HT-29 (cell line): ENCODE measurements at places on chromosomes 4 and X.

DNA sequence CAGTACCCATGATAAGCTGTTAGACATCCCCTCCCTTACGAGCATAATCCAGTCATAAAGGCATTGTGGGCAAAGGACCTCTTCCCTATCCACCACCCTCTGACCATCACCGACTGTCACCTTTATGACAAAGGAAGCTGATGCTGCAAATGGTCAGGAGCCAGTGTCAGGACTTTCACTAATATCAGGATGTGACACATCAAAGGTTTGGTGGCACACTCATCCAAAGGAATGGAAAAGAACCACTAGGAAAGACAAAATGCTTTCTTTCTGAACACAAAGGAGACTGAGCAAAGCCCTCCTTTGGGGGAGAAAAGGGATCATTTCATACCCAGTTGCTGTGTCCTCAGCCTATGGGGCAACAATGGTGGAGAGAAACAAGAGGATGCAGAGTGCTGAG is 66.9 kb upstream of the PROM1 start:
- no peak for DNase-seq

DNA sequence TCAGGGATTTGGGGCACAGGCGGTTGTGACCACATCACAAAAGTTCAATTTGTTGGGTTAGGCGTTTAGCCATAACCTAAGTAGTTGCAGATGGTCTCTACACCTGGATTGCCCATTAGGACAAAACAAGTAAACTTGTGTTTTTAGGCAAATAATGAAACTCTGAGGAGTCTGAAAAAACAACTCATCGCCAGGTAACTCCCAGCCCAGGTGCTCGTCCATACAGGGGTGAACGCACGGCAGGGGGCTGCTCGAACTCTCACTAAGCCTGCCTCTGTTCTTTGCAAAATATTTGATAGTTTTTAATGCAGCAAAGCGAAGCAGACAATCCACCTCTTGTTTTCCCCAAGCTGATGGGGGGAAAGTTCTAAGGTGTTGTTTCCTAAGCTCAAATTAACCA is 559 bp upstream of the RHOH start:
- DNase-seq, result no peak

- DNase-seq, result no peak
These were observed 8.4 kb downstream of the MSL3 start for GRCh38 chrX:11766487-11766886.

GRCh38 chrX:107566604-107567262 is 61.6 kb upstream of the PRPS1 start:
- DNase-seq, result no peak

DNA sequence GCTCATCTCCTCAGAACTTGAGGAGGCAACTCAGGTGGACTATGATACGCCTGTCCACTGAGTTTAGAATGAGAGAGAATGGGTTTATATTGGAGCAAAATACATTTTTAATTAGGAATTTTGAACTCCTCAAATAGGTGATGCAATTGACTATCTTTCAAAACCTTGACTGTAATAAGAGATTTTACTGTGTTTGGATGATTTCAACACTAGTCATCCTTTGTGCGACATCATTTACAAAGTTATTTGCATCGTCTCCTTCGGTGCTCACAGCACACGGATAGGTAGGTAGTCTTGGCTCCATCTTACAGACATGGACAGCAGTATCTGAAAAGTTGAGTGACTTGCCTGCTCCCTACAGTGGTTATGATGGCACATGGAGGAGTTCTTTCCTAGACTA is 67.0 kb downstream of the AASDH start:
- DNase-seq, result no peak

DNA sequence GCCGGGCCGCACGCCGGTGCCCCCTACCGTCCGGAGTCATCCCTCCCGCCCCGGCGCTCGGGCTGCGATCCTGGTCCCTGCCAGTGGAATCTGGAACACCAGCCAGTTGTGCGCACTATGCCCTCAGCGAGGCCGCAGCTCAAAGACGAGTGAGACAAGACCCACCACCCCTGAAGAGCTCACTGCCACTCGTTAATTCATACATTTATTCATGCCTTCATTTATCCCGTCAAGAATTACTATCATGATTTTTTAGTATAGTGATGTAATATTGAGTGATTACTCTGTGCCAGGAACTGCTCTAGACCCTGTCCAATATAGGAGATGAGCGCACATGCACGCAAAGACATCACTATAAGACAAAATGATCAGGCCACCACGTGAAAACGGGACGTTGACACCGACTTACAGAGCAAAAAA is 247 bp upstream of the PPA2 start:
- DNase-seq, result no peak

DNA sequence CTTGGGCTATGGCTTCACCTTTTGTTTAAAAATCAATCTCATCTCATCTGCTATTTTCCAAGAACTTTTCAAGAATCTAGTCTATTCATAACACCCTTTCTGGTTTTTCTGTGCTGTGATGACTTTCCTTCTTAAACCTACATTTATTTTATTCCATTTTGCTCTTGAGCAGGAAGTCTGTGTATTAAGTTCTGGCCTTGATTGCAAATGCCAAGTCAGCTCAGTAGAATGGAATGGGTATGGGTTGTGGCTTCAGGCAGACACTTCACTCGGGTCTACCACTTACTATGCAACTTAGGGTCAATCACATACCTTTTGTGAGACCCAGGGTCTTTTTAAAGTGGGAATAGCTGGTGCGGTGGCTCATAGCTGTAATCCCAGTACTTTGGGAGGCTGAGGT is 522.3 kb downstream of the TRIML1 start:
- no peak for DNase-seq

DNA sequence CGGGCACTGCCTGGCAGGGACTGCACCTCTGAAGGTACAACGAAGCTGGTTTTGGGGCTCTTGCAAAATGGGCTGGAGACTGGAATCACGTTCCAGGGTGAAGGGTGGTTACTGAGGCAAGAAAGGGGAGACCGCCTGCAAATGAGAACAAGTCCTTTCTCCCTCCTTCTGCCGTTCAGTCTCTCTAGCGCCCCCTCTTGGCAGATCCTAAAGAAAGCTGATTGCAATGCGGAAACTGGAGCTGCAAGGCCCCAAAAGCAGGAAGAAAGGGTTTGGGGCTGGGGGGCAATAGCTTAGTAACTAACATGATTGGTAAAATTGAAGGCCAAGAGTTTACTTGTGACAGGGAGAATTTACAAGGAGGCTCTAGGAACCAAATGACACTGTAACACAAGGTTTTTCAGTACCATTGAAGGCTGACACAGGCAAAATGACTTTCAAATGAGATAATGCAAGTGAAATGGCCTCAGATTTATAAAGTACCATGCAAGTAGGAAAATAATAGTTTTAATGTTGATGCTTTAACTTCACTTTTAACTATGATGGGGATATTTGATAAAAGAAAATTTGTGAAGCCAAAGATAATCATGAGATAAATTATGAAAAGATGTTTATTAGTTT is 222.7 kb upstream of the HAND2 start:
- peak; percentile 55 for DNase-seq

GRCh38 chrX:20132666-20133065 is 9.0 kb downstream of the EIF1AX start:
- no peak for DNase-seq

GRCh38 chrX:156001667-156002021 is 4.1 kb downstream of the IL9R start:
- DNase-seq, result no peak

- no peak for DNase-seq
These were observed 1.7 kb downstream of the SLAIN2 start for GRCh38 chr4:48343035-48343434.

- no peak for DNase-seq
These were observed 35.4 kb downstream of the CCSER1 start for GRCh38 chr4:90162566-90162965.

- peak; percentile 84 for DNase-seq
These were observed 5.5 kb upstream of the S100P start for GRCh38 chr4:6687947-6688878.

DNA sequence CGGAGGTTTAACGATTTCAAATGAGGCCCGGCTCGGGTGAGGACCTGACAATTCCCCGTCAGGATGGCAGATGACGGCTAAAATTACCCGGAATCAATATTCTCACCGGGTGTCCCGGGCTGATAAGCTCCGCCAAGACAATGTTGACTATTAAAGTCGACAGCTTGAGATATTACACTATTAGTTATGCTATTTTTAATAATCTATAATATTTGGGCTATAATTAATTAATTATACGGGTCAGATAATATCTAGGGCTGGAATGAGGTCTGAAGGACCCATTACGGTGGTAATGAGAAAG is 9.4 kb upstream of the NKX1-1 start:
- DNase-seq, result no peak

GRCh38 chr4:99833756-99834155 is 17.1 kb downstream of the DAPP1 start:
- DNase-seq, result no peak

DNA sequence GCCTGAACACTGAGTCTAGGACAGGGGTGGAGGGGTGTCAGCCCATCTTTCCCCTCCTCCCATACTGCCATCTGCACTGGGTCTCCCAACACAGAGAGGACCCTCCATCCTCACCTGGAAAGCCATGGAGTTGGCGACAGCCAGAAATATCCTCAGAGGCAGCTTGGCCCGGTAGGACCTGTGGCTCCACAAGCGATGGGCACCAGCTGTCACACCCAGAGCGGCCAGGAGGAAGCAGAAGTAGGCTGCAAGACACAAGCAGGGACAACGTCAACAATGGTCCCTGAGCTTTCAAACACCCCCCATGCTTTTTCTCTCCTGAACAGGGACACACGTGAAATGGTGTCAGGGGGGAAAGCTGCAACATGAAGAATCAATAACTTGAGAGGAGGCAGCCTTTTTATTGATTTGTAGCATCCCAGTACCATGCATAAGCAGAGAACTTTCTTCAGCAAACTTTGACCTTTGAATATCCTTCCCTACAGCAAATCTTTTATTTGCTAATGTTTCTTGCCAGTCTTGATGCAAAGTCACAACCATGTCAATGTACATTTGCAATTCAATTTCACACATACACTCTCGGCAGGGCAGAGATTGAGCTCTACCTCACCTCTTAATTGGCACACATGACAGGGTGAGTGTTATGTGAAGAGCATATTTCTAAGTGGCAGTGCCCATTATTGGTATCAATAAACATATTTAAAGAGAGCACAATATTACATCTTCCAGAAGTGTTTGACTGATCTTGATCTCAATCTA is 93.2 kb downstream of the SCD5 start:
- DNase-seq, result no peak

DNA sequence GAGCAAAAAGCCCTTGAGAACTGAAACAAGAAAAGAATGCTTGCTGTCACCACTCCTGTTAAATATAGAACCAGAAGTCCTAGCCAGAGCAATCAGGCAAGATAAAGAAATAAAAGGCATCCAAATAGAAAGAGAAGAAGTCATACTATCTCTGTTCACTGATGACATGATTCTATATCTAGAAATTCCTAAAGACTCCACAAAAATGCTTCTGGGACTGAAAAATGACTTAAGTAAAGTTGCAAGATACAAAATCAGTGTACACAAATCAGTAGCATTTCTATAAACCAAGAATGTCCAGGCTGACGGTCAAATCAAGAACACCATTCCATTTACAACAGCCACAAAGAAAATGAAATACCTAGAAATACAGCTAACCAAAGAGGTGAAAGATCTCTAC is 552.7 kb upstream of the SLIT2 start:
- no peak for DNase-seq

- DNase-seq, result no peak
These were observed 648.7 kb downstream of the GRID2 start for GRCh38 chr4:92952426-92952825.

- DNase-seq, result no peak
These were observed 349.6 kb downstream of the GPAT3 start for GRCh38 chr4:83885256-83886182.

- DNase-seq, result peak; percentile 72
These were observed 130.1 kb upstream of the TECRL start for GRCh38 chr4:64539234-64539849.

DNA sequence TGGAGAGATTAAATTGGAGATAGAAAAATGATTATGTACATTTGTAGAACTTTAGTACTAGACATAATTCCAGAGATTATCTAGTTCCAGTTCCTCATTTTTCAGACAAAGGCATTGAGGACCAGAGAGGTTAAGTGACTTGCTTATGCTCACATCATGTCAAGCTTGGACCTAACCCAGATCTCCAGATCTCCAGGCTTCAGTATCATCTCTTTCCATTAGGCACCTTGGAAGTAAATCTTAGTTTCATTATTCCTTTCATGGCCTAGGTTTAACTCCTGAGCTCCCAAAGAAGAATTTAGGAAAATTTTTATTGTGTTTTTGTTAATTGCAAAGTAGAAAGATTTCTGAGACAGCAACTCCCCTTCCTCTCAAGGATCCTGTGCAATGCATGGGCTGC is 148.8 kb downstream of the GATB start:
- no peak for DNase-seq

DNA sequence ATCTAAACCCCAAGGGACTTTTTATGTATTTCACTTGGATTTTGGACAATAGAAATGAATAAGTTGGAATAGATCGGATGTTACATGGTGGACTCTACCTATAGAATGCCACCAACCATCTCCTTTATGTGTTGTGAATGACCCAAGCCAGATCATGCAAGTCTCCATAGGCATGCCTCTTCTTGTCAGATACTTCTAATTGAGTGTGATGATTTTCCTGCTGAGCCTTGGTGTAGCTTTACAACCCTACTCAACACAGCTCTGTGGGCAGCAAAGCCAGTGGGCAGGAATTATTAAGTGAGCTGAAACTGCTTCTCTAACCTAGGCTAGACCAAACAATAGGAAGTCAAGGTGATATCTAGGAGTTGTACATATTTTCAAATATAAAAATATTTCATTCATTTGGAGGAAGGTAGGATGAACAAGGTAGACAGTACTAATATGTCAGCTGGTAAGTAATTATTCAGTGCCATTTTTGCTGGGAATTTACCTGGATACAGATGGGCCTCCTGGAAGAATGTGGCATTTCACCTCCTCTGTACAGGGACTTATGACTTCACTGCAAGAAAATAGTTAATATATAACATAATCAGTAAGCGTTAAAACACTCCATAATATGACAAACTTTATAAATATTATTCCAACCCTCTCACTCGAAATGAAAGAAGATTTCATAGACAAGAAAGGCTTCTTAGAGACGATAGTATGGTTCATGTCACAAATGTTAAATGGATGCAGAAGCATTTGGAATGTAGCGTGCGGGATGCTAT is 298.0 kb upstream of the FAT1 start:
- no peak for DNase-seq

- DNase-seq, result no peak
These were observed 47.5 kb downstream of the CYTL1 start for GRCh38 chr4:4971796-4972195.

DNA sequence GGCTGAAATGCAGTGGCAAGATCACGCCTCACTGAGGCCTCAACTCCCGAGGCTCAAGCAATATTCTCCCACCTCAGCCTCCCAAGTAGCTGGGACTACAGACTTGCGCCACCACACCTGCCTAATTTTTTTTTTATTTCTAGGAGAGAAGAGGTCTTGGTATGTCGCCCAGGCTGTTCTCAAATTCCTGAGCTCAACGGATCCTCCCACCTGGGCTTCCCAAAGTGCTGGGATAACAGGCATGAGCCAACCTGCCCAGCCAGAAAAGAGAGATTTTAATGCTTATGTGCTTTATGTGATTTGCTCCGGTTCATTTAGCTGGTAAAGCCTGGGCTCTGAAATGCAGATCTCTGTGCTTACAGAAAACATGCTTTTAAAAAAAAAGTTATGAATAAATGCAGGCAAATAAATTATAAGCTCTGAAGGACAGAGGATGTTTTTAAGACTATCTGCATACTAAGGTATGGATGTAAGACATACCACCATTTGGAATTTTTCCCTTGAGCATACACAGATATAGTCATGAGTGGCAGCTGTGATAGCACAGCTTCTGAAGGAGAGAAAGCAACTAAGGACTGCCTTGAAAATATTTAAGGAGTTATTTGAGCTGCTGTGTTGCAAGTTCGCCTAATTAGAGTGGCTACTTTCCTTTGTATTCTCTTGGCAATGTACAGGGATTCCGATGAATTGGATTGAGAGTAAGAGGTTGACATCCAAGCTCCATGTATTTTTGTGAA is 13.8 kb downstream of the GUCY1B1 start:
- no peak for DNase-seq
